ENCODE measurements at places on chromosomes 2 and 18.

DNA sequence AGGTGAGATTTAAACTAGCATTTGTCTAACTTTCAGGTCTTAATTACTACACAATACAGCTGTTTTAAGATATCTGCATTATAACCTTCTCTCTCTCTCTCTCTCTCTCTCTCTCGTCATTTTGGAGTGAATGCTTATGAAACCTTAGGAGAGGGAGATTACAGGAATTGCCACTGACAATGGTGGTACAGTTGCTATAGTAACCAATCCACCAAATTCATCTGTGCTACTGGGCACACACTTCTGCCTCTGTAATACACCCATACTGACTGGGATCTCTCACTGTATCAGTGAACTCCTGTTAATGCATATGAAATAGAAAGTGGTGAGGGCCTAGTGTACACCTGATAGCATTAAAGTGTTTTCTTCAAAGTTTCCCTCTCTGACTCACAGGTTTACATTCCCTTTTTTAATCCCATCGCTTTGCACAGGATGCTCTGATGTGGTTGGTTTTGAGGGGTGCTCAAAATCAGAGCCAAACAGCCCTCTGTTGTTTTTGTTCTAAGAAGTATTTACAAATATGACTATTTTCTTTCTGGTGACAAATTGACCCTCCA is 13.1 kb downstream of the KLHL14 start:
- no peak for DNase-seq

DNA sequence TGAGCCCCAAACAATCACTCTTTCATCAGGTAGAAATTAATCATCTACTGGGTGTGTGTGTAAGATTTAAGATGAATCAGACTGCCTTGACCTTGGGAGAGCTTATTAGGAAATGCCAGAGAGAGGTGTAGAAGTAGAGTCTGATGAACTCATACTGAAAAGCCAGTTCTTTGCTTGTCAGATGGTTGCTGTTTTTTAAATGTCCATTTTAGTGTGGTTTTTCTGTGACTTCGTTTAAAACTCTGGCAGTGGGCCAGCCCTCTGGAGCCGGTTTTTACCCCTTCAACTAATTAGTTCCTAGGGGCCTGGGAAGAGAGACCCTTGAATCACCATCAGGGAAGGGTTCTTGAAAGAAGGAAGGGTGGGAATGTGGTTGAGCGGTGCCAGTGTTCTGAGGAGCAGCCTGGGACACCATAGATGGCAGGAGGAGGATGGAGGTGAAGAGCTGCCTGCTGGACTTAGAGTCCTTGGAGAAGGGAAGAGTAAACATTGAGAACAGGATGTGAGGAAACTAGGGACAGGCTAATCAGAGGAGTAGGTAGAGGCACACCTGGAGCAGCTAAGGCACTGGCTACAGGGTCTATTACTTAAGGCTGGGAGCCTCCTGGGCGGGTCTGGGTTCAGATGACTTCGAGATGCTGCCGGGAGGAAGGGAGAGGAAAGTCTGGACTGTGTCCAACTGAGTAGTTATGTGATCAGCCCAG is 66.1 kb downstream of the LRRFIP1 start:
- no peak for DNase-seq

GRCh38 chr18:11927497-11927896 is 19.4 kb upstream of the MPPE1 start:
- DNase-seq, result no peak

GRCh38 chr2:163369111-163369510 is 366.7 kb downstream of the FIGN start:
- no peak for DNase-seq

- no peak for DNase-seq
Observed at GRCh38 chr18:32937066-32937465, 164.2 kb upstream of the KLHL14 start.

DNA sequence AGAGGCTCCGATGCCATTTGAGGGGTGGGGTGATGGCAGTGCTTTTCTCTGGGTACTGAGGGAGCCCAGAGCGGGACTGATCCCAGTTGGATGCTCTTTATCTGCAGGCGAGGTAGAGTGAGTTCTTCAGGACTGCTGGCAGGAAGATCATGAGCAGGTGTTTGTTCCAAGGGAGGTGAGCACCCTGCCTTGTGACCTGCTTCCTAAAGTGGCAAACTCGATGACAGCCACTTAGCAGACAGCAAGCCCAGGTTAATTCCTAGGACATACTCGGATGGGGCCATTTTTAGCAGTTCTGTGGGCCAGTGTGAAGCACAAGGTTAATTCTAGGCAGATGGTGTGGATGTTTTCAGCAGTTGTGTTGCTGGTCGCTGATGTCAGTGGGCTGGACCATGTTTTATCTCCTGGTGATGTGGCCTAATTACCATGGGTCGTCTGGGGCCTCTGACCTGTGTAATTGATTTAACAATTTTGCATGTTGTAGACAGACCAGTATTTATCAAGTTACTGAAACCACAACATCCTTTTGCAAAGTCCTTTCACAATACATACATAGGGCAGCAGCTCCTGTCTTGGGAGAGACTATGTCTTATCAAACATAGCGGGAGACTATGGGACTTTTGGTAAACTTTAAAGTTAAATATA is 4.9 kb downstream of the FKBP1B start:
- DNase-seq, result no peak

GRCh38 chr2:1781291-1782080 is 37.2 kb upstream of the PXDN start:
- no peak for DNase-seq

- DNase-seq, result no peak
Observed at GRCh38 chr18:69978732-69979715, 31.4 kb upstream of the CD226 start.

DNA sequence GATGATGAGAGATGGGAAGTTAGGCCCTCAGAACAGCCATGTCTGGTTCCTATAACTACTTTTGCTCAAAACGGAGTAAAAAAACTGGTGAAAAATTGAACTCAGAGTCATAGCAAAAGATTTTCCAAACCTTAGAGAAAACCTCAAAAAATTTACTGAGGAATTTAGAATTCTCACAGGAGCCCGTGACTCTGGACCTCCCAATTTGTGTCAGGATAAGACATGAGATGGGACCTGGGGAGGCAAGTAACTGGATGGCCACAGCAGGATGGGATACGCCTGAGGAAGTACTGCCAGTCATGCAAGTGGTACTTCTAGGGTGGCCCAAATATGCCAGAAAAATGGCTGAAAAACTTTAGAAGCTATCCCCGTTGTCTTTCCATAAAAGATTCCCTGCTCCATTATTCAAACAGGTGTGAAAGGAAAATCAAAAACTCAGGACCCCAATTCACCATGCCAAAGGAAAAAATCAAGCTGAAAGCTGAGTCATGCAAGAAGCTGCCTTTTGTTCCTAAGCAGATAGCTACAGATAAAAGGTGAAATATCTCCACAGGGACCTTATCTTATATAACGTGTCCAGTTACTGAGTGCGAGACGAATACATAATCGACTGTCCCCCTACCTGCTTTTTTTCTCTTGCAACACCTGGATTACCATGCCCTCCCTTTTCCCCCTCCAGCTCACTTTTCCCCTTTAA is 34.1 kb upstream of the LIPG start:
- no peak for DNase-seq

GRCh38 chr2:74953796-74954499 is 4.5 kb upstream of the POLE4 start:
- no peak for DNase-seq

DNA sequence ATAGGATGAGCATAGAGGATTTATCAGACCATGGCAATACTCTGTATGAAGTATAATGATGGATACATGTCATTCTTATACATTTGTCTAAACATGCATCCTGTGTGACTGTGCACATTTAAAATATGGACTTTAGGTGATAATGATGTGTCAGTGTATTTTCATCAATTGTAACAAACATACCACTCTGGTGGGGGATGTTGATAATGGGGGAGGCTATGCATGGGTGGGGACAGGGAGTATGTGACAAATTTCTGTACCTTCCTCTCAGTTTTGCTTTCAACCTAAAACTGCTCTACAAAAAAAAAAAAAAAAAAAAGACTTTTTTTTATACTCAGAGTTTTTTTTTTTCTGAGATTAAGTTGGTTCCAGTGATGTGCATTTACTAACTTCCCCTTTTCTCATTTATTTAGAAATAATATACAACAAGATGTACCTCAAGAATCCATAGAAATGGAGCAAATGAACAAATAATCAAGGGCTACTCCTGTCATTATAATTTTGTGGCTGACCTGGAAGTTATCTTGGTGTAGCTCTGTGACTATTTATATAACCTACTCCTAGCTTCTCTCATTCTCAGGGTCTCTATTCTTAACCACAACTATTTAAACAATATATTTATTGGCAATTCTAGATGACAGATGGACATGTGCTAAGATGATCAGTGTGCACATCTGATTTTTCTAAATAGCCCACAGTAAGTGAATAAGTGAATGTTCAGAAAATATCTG is 108.9 kb upstream of the ITGA4 start:
- no peak for DNase-seq

DNA sequence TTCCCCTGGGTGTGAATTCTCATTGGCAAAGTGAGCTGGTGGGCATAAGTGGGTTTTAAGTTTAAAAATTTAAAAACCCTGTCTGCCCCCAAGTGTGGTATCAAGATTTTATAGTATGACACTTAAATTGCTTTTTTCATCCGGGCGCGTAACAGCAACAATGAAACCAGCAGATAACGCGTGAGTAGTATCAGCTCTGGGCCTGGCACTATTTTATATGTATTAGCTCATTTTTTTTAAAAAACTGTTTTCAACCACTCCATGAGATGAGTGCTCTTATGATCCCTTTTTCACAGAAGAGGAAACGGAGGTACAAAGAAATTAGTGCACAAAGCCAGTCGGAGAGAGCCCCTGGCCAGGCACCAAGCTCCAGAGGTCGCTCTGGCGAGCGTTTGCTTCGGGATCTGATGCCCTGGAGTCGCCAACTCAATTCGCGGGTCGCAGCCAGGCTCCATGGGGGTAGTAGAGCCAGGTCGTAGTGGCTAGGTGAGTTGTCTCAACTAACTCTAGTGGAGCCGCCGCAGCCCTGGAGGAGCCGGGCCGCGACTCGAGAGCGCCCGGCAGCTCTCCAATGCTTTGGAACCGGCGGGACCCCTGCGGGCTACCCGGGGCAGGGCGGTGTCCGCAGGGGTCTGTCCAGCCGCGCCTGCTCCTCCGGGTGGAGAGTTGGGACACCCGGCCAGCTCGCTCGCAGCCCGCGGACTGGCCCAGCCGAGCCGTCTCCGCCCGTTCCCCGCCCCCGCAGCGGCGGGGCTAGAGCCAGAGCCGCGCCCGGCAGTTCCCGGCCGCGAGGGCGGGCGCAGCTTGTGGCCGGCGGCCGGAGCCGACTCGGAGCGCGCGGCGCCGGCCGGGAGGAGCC is at the start of gene IL1R1:
IL1R1 (plus strand) TSS at position 777 of the 859 bp plus-strand sequence. CDS start 14,979 bp downstream, outside the sequence.
- no peak for DNase-seq

- DNase-seq, result no peak
Observed at GRCh38 chr2:98867539-98868309, 68.3 kb downstream of the CRACDL start.

GRCh38 chr2:187580462-187581124 is 26.4 kb upstream of the TFPI start:
- no peak for DNase-seq

DNA sequence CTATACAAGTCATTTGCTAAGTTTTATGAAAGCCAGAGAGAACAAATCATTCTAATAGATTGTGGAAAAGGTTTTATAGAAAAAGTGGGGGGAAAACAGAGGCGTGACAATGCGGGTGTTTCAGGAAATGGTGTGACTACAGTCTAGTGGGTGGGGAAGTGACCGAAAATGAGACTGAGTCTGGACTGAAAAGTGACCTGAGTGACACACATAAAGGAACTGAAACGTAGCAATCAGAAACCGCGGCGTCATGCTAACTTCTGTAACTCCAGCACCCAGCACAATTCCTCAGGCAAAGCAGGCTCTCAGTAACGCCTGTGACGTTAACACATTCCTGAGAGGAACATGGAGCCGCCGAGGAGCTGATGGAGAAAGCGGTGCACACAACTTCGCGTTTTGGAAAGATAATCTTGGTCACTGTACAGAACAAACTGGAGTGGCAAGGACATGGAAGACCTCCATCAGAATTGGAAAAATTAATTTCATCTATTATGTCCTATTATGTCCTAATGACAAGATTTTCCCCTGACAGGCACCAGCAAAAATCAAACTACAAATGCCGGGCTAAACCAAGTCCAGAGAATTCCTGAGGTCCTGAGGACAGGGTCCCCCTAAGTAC is 1.4 kb upstream of the CD226 start:
- DNase-seq, result no peak

DNA sequence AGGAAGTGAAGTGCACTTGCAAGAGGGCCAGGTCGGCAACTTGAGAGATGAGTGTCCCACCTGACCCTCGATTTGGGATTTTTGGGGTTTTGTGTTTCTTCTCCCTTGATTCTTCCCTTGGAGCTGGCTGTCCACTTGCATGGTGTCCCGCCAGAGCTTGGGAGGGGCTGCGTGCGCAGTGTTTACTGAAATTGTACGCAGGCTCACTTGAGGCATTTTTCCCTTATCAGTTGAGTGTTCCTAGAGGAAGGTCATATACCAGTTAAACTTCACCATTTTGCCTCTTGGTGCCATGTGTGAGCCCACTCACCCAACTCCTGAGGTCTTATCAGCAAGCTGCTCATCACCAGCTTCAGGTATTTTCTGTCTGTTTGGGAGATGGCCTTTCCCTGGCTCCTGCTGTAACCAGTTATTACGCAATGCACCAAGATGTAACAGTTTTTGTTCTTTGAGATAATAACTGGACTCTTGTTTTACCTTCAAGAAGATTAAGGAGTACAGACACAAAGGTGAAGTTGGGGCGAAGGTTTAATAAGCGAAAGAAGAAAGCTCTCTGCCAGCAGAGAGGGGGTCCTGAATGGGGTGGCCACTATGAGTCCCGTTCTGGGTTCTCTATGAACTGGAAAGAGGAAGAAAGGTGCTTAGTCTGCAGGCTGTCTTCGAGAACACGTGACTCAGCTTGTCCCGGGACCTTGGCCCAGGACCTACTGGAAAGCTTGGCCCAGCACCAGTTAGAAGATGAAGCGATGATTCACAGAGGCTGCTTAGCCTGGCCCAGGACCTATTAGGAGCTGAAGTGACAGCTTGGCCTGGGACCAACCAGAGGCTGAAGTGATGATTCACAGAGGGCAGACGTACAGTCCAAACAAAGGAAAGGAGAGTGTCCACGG is 21.5 kb upstream of the TXNL4A start:
- no peak for DNase-seq

- no peak for DNase-seq
Observed at GRCh38 chr2:222256250-222256649, 42.5 kb downstream of the PAX3 start.

DNA sequence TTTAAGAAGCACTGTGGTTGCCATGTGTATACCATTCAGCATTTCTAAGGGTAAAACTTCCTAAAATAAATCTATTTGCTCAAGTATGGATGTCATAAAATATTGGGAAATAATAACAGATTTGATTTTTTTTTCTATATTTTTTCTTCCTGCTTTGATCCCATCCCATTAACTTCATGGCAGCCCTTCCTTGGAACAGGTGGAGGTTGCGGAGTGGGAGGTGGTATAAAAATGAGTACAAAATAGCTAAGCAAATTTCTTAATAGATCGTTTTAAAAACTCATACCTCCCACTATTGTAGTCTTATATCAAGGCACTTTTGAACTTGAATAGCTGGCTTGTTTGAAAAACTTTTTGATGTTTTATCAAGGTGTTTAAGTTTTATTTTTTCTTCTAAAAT is 152.1 kb upstream of the KYNU start:
- no peak for DNase-seq

All from stimulated activated CD4-positive, alpha-beta T cell treated with anti-CD3 and anti-CD28 coated beads, Interleukin-1b, Interleukin-23, amount 100 ng/mL, for 1 hour (primary cell).